ENCODE measurements at places on chromosomes 2 and 18.

GRCh38 chr2:44959855-44960254, 18.4 kb downstream of the SIX3 start:
- DNase-seq: no peak

DNA sequence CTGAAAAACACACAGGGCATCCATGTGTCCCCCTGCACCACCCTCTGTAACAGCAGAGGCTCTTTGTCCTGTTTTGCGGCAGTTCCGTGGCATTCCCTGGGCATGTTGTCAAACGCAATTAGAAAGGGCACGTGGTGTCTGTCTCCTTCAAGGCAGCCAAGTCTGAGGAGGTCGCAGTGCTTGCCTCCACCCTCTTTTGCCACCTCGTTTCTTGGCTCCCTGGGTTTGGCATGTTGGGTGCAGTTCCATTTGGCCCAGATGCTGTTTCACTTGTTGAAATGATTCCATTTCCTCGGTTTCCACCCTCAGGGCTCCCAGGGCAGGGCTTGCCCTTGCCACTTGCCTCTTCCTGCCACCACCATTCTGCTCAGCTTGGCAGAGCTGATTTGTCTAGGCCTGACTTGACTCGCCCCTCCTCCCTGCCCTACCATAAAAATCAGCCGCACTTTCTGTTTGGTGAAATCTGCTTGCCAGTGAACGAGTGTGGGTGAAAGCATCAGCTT, 12.4 kb downstream of the CCL20 start:
- DNase-seq: no peak

DNA sequence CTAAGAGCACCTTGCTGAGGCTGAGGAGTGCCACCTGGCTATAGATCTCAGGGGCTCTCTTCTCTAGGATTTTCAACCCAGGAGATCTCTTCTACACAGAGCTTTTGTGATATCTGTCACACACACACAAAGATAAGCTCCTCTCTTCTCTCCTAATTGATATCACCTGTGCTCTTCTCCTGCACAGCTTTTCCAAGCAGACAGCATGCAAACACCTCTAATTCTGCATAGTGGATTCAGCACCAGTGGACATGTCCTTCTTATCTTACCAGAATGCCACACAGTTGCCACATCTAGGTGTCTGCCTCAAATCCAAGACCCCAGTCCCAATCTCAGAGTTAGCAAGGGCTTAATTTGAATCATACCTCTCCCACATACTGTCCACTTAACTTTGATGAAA, 43.9 kb downstream of the LRATD1 start:
- no peak for DNase-seq

DNA sequence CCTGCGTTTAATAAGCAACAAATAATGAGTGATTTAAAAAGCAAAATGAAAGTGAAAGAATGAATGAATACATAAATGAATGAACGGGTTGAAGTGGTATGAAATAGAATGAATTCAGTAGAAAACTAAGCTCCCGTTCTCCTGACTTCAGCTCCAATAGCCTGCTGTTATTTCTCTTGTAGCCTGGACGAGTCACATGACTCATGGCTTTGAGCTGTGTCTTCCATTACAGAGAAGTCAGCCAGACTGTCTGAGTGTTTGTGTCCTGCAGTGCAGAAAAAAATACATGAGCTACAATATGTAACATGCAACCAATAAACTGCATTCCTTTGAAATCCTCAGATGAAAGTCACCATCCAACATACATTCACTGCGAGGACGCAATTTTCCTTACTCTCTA, 21.2 kb downstream of the SCG2 start:
- no peak for DNase-seq

GRCh38 chr2:36404754-36405153, 49.2 kb downstream of the CRIM1 start:
- no peak for DNase-seq

DNA sequence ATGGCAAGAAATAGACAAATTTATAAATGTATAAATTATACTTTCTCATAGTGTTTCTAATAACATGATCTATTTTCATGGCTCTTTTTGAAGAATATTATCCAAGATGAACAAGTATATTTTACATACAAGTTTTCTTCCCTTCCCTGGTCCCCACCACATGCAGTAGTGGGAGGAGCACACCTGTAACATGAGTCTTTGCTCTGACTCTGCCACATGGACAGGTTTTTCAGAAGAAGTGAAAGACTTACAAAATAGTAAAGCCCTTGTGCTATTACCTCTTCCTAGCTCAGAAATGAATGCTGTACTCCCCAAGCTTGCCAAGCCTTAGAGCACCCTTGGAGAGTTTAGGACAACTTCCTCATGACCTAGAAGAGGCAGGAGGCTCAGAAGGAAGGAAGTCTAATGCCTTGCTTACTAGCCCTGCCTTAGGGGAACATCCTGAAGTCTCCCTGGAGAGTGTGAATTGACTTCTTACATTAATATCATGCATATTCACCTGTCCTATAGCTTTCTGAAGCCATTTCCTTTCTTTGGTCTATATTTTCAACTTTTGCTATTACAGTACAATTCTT, 18.4 kb downstream of the MXD1 start:
- DNase-seq: no peak

DNA sequence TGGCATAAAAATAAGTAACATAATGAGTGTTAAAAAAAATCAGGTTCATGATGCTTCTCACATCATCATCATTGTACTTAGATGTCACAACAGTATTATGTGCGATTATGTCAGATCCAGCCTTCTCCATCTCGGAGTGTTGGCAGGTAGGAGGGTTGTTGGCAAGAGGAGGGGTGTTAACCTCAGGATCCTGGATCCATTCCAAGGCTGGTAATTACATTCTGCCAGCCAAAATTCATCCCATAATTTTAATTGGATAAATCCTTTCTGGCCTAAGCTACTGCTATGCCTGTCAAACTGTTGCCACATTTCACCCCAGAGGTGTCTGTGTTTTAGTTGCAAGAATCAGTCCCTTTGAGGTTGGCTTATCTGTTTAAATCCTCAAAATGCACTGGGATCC, 891 bp upstream of the FTCDNL1 start:
- no peak for DNase-seq

Data from activated CD4-positive, alpha-beta T cell treated with anti-CD3 and anti-CD28 coated beads, Interleukin-2, Interleukin-6, amounts not matched to agents 100 ng/mL and 50 ng/mL, durations not matched to agents 16 hours and 8 hours (primary cell).